ENCODE measurements at places on chromosomes 11 and 22.

- no peak for DNase-seq
These were observed 40.9 kb upstream of the SUSD2 start for GRCh38 chr22:24140357-24140756.

DNA sequence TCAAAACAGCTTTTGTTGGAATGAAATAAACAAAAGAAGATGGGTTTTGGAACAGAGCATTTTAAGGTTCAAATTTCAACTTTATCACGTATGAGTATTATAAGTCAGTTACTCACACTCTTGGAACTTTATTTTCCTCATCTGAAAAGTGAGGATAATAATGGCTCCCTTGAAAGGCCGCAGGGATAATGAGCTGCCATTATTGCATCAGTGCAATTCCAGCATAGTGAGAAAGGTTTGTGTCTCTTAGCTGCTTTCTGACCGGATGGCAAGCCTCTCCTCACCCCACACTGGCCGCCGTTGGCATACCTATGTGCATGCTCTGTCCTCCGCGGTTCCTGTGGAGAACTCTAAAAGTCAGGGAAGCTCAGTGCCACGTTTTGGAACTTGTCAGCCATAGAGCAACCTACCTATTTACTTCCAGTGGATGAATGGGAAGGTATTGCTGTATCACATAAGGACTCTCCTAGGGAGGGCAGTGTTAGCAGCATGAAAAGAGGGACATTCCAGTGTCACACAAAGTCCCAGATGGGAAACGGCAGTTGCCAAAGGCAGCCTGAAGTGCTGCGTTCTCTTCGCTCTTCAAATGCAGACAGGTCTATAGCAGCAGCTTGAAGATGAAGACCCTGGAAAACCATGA is 368.9 kb downstream of the NTM start:
- no peak for DNase-seq

GRCh38 chr11:71237853-71238252 is 14.5 kb downstream of the SHANK2 start:
- no peak for DNase-seq

DNA sequence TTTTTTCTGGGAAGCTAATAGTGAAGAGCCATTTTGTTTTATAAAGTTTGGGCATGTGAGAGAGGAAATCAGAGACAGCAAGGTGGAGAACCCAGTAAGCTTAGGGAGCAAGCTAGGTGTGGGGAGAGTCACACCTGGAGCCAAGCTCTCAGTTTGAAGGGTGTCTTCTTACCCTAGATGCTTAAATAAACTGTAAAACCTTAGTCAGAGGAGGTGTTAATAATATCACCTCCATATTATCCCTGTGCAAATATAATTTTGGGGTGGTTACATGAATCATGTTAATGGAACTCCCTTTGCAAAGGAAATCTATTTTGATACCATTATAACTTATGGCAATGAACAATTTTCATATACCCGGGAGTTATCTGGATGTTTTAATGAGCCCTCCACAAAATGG is 246.2 kb upstream of the PLET1 start:
- no peak for DNase-seq

DNA sequence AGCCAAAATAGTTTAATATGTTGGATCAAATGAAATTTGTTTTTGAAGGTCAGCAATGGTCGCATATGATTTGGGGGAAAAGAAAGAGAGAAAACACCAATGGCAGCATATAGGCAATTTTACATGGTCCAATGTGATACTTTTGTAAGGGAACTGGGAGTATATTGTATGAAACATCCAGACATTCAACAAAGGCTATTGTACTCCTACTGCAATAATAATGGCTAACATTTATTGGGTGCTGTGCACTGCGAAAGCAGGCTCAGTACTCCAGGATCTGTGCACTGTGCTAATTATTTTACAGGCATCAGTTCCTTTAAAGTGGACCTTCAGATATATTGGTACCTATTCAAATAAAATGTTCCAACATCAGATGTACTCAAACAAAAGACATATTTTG is 5.9 kb upstream of the OR10V1 start:
- no peak for DNase-seq

DNA sequence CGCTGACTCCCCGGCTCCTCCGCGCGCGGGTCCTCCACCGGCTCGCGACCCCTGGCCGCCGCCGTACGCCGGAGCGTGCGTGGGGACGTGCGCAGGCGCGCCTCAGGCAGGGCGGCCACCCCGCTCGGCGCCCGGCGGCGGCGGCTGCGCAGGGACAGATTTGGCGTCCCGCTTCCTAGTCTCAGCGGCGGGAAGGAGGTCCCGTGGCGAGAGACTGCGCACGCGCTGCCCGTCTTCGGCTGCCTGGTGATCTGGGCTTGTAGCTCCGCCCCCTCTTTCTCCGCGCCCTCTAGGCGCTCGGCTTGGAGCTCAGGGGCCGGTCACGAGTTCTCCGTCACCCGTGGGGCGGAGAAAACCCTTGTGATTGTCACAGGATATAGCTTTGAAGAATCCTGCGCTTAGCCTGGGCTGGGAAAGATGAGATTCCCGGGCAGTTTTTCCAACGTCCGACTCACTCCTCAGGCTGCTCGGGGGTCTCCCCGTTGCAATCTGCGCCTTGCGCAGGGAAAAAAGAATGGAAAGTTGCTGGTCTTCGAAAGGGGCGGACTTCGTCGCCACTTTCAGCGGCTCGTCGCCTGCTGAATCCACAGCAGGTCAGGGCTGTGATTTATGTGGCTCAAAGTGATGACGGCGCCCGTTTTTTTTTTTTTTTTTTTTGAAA is at the start of gene PATL1:
TSS of gene PATL1 (minus strand) at position 88 of the 661 bp plus-strand sequence. CDS start 142 bp downstream, outside the sequence.
- peak; percentile 99 for DNase-seq

DNA sequence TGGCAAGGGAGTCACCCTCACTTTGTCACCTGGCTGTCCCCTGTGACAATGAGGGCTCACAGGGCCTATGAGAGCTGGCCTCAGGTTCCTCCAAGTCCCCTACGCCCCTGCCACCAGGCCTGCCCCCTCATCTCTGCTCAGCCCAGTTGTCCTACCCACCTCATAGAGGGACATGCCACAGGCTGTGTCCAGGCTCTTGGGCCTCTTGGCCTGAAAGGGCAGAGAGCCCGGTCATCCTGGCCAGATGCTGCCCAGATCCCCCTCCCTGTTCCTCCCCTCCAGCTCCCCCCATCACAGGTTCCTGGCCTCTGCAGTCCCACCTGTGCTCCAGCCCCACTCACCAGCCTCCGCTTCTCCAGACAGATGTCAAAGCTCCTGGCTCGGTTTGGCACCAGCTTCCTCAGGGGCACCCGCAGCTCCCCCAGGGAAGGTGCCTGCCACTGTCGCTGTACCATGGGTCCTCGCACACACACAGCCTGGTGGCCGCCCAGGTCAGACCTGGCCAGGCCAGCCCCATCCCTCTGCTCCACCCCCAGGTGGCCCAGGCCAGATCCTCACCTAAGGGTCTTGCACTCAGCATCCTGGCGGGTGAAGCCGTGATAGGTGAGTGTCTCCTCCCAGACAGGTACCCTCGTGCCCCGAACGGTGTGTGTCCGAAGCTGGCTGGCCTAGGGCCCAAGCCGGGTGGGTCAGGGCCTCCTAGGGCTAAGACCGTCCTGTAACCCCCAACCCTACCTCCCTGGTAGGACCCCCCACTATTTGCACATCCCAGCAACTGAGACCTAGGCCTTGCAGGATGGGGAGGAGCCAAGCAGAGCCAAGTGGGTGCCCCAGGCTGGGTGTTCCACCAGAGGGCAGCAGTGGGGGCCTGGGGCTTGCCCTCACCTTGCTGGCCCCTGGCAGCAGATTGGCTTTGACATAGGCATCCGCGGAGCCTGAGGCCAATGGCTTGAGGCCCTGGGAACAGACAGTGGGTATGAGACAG is 8.3 kb downstream of the NDUFV1 start:
- peak; percentile 50 for DNase-seq

DNA sequence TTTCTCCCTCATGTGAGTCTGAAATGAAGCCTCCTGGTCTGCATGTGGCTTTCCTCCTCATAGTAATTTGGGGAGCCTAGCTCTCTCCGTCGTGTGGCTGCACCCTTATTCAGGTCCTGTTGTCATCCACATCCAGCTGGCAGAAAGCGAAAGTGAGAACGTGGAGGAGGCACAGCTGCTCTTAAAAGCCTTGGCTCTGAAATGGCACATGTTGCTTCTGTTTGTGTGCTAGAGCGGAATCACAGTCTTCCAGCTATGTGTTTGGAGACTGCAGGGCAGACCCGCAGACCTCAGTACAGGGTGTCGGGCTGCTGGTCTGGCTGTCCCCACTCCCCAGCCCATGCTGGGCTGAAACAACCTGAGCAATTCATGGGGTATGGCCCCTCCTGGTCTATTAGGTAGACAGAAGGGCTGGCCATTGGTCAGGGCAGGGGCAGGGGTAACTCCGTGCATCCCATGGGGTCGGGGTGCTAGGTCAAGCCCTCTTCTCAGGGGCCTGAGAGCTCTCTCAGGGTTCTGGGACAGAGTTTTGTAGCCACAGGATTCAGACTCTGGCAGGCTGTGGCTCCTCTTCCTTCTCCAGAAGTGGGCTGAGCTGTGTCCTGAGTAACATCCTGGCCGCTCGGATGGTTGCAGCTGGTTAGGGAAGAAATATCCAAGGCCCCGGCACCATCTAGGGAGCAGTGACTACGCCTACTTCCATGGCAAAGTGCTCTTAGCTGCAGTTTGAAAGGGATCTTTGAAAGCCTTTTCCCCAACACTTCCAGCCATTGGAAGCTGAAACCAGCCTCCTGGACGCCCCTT is 50.6 kb downstream of the C11orf96 start:
- DNase-seq: no peak

GRCh38 chr22:35967046-35967397 is 61.6 kb downstream of the RBFOX2 start:
- DNase-seq: no peak

DNA sequence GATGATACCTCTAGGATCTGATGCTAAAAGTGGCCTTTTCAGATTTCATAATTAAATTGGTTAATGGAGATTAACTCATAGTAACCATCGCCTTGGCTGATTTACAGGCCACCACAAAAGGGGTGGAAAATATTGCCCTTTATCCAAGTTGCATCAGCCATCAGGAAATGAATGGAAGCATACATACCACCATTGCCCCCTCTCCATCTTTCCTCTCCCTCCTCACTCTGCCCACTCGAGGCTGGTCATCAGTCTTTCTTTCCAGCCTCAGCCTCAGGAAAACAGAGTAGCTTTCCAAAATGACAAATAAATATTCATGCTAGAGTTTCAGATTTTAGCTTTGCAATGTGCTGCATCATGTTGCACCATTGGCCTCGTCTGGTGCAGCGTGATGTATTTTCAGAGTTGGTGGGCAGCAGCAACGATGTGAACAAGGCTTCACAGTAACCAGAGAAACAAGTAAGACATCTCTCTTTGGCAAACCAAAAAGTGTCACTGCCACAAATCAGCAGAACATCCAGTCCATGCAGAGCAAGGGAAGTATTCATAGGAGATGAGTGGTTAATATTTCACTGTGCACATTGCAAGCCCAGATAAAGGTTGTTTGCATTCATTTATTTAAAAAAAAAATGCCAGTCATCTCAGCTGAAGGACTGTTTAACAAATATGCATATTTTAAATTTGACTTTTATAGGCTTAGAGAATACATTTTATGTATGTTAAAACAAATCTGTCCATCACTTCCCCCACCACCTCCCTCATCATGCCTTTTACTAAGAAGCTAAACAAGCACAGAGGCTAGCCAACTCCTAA is 136.7 kb upstream of the FAT3 start:
- DNase-seq: no peak

DNA sequence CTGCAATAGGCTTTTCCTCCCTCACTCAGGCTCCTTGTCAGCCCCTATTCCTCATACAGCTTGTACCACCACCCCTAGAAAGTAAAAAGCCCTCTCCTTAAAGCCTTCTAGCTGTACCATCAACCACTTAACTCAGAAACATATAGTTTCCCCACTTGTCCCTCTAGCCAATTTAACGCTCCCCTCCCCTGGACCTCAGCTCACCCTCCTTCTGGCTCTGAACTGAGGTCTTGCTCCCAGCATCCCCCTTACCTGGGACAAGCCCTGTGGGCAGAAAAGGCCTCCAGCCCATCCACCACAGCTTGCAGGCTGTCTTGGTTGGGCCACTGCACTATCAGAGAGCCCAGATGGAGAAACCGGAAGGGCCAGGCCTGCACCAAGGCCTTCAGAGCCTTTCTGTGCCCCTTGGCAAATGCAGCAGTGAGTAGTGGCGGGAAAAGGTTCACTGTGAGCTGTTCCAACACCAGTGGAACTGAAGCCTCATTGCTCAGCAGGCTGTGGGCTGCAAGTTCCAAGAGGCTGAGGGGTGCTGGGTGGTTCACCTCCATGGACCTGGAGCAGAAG is 12.4 kb upstream of the TOP3B start:
- DNase-seq: no peak

DNA sequence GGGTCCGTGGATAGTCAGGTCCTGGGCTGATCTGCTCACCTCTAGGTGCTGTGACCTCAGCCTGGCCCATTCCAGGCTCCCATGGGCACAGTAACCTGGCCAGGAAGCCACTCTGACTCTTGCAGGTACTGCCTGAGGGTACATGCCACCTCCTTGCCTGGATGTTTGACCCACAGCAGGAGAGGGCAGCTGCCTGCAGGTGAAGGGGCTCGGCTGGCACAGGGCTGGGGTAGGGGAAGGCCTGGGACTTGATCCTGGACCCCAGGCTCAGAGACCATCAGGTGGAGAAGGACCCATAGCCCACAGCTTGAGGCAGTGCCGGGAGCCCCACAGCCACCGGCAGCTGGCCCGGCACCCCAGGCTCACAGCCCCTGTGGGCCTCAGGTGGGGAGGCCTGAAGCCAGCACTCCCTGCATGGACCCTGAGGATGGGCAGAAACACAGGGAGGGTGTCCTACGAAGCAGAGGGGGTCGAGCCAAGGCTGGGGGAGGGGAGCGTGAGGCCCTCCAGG is 2.7 kb downstream of the LRRC56 start:
- no peak for DNase-seq

DNA sequence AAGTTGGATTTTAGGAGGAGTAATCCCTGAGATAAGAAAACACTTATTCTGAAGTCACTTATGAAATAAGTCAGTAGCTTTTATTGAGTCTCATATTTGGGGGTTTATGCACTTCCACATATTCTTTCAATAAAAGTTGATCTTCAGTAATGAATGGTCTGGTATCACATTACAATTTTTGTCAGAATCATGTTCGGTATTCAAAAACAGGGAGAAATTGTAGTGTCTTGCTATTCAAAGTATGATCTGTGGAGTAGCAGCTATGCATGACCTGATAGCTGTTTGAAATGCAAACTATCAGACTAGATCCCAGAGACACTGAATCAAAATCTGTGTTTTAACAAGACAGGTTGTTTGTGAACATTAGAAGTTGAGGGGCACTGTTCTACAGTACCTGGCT is 857.6 kb downstream of the METTL15 start:
- no peak for DNase-seq

DNA sequence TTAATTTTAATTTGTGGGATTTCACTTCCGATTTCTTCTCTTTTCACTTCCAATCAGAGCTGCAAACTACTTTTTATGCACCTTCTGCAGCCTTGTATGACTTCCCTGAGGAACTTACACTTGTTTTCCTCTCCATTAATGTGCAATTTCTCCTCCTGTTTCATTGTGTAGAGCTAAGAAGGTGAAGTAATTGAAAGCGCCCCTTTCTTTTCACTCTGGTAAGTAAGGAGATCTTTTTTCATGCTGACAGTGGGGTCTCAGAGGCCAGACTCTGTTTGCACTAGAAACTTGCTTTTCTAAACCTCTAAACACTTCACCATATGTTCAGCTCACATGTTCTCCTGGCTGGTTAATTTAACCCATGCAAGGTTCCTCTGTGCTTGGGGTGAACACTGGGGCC is 117.0 kb downstream of the FANCF start:
- no peak for DNase-seq

Data from CD4-positive, alpha-beta T cell treated with Interleukin-2 at 100 ng/mL for 4 hours (primary cell).